A172 (cell line): ENCODE measurements at places on chromosomes 5 and 9. TPM values are rescaled to one million over a fixed set of nuclear protein-coding genes. Genes with fewer than 3 reads are reported as not detected.

- no peak for DNase-seq
These were observed 247.0 kb upstream of the IRX4 start for GRCh38 chr5:2129568-2130272.

DNA sequence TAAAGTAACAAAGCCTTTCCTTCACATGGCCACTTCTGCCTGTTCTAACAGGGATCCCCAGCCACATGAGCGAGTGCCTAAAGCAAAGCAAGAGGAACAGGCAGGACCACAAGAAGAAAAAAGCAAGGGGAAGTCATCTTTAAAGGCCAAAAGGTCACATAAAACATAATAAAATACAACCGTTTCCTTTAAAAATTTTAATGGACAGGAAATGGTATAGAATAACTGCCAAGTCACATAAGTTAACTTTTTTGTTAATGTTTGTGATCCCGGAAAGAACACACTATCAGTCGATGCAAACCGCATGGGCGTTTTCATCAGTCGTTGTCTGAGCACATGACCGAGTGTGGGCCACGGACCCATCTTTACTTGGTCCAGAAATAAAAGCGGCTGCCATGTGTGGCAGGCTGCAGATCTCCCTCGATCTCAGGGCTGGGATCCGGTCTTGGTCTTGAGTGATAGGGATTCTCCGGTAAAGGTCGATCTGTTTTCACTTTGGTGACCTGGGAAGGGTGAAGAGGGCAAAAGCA lies 15.6 kb downstream of the NDUFA8 start:
- DNase-seq = no peak

GRCh38 chr5:75363726-75364495 lies 26.9 kb downstream of the HMGCR start:
- no peak for DNase-seq

DNA sequence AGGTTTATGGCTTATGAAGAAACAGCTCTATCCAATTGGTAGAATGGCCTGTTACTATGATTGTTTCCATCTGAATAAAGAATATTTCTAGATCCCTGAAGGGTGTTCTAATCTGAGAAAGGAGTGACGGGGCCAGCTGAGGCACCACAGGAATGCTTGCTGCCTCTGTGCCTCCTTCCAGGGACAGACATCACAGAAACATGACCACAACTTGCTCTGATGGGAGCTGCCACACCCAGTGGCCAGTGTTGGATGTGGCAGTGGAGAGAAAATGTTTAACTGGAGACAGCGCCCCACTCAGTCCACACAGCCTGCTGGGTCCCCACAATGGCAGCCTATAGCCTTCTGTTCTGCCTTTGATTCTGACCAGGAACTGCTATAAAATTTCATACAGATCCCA lies 38.6 kb upstream of the TESK1 start:
- DNase-seq = peak; percentile 23

- no peak for DNase-seq
These were observed 4.6 kb downstream of the SEPTIN8 start for GRCh38 chr5:132772291-132773070.

DNA sequence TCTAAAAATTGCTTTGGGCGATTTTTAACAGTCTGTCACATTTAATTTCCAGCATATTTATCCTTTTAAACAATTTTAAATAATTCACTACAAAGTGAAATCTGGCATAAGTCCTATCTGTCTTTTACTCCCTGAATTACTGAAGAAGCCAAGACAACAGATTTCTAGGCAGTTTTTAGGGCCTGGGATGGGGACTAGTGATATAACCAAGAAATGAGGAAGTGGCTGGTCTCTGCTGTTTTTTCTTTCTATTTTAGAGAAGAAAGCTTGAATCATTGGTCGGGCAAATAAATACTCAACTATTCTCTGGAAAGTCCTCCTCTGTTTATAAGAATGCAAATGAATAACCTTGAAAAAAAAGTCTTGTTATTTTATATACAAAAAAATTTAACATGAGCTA lies 79.7 kb upstream of the SSBP2 start:
- DNase-seq = no peak

DNA sequence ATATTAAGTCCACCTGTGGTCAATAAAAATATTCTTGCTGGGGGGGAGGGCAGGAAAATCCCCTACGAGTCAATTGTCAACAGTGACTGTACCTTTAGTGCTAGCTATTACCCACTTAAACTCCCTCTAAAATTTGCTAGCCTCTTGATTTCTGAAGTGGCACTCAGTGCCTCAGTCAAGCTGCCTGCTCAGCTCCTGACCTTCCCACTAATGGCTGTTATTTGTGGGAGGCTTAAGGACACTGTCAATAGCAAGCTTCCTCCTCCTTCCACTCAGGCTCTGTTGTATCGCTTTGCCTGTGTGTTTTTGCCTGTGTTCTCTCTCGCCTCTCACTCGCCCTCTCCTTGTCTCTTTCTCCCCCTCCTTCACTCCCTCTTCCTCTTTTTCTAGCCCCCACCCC lies 140.8 kb downstream of the BNC2 start:
- no peak for DNase-seq

GRCh38 chr5:149310947-149311658 lies 34.2 kb upstream of the GRPEL2 start:
- peak; percentile 44 for DNase-seq

DNA sequence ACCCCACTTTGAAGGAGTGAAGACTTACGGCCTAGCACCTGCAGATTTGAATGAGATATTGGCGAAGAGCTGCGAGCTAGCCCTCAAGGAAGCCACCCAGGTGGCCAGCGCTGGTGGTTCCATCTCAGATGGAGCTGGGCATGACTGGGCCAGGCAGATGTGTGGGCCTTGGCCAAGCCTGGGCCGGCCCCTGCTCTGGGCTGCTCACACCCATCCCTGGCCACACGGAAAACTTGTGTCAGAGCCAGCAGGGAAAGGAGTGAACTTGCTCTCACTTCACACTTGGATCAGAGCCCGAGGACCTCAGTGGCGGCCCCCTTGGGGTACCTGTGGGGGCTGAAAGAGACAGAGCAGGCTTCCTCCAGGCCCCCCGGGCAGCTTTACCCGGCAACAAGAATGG lies 44.2 kb downstream of the ROPN1L start:
- DNase-seq = no peak

GRCh38 chr9:135815830-135816650 lies 91.3 kb downstream of the CAMSAP1 start:
- DNase-seq = no peak

DNA sequence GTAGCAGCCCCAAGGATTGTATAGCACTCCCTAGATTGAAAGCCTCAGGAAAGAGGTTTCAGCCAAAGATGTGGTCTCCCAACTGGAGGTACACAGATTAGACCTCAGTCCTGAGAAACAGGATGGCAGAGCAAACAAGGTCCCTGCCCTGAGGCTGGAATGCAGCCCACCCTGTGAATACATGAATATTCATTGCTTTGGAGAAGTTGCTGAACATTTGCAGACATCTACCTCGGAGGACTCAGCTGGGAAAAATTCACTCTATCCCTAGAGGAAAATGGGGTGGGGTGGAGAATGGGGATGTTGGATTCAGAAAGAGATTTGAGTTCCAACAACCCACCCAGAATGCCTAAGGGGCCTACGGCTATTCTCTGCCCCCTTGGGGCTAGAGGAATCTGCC lies 129.4 kb downstream of the SLIT3 start:
- no peak for DNase-seq

GRCh38 chr9:28413471-28413870 lies 840.2 kb upstream of the C9orf72 start:
- no peak for DNase-seq

GRCh38 chr9:76732341-76732958 lies 31.8 kb upstream of the PCA3 start:
- DNase-seq = no peak

DNA sequence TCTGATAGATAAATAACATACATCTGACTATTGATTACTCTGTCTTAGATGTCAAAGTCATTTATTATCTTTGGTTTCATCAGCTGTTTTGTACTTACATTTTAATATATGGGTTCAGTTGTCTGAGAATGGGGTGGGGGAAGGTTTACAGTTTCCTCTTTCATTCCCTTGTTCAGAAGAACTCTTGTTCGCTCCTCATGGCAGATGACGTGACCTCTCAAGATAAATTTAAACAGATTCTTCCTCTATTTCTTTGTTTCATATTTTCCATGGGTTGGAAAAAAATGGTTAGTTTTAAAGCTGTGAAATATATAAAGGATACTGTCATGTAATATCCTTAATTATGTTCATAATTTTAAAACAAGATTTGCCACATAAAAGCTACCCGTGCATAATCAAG lies 61.4 kb downstream of the TSSK1B start:
- no peak for DNase-seq

DNA sequence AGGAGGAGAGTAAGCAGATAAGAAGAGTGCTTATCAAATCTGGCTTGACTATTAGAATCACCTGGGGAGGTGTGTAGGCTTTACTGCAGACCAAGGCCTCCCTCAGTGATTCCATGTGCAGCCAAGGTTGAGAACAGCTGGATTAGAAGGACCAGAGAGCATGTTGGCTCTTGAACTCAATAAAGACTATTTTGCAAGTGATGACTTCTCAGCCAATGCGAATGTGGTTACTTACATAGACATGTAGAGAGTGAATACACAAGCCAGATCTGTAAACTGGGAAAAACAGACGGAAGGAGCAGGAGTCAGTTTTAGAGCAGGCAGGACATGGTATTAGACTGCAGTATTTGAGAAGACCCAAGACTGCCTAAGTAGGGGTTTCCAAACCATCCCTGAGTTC lies 48.5 kb downstream of the MAMDC2 start:
- DNase-seq = no peak

GRCh38 chr5:122091936-122092600 lies 14.0 kb upstream of the LOX start:
- peak; percentile 68 for DNase-seq

DNA sequence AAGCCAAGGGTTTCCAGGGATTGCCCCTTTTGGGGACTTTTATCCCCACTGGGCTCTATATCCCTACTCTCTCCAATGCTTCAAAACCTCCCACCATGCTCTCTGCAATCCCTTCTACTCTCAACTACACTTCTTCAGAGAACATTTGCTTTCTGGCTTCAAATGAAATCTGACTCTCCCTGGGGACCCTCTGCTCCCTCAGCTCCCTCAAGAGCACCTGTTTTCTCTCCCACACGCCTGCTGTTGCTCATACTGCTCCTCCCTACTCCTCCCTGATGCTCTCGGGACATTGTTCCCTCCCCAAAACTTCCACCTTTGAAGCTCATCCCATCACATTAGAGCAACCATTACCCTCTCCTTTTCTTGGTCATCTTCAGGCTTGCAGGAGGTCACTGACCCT lies 344.9 kb downstream of the CDK5RAP2 start:
- no peak for DNase-seq

- DNase-seq = no peak
These were observed 317.0 kb upstream of the MPDZ start for GRCh38 chr9:13596383-13596970.

DNA sequence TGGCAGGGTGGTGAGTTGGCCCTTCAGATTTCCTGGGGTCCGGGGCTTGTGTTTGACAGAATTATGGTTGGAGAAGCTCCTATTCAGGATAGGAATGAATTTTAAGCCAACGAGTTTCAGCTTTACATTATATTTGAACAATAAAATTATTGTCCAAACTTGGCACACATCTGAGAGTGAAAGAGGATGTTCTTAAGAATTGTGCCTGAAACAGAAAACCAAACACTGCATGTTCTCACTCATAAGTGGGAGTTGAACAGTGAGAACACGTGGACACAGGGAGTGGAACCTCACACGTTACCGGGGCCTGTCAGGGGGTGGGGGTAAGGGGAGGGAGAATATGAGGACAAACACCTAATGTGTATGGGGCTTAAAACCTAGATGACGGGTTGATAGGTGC lies 111.8 kb upstream of the ACTBL2 start:
- no peak for DNase-seq

DNA sequence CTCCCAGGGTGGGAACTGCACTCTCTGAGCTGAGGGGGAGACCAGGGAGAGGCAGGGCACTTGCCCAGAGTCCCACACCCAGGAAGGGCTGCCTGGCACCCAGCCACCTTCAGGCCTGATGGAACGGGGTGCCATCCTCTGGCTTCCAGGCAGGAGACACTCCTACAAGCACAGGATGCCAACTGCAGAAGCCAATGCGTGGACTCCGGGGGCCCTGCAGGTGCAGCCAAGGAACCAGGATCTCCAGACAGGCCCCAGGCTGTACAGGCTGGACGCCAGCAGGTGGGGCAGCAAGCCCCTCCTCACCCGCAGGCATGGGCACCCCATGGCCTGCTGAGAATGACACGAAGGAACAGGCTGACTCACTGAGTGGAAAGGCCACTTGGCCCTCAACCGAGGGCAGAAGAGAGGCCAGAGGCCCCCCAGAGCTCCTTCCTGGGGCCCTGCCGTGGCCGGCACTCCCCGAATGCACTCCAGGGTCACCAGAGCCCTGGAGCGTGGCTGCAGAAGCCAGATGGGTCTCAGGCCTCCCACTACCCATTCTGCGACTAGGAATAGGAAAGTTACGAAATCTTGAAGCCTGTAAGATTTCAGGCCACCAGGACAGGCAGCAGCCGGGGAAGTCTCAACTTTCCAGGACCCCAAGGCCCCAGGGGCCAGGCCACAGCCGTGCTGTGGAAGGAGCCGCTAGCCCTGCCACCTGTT lies 15.7 kb downstream of the NACC2 start:
- peak; percentile 68 for DNase-seq

GRCh38 chr5:134738963-134739661 lies 764 bp downstream of the CAMLG start:
- peak; percentile 42 for DNase-seq

GRCh38 chr9:15293804-15294316 lies 13.2 kb downstream of the TTC39B start:
- no peak for DNase-seq

DNA sequence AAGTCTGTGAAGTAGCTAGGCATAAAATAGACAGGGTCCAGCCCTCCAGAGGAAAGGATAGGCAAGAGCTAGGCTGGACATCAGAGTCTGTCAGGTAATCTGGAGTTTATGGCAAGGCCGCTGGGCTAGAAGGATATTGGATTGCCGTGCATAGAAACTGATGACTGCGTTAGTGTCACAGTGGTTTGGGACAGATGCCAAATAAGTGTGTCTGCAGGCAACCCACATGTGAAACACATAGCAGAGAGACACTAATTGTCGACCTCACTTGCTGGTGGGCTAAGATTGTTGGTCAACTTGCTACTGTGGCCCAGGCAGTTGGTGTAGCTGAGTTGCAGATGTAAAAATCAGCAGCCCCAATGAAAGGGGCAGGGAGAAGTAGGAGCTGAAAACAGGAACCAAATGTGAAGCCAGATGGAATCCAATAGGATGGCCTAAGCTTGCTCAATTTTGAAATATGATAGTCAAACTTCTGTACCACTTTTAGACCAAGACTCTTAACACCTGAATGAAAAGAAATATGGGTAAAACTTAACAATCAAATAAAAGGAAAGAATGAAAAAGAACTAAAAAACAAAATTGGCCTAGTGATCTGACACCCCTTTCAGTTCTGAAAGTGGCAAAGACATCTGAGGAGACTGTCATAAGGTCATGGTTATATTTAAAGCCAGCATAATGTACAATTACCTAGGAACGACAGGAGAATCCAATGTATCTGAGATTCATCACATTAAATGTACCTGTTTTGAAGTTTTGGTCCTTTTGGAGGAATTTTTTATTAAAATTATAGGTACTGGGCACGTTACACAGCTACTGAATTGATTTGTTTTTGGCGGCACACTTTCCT lies 243.3 kb upstream of the ACTBL2 start:
- DNase-seq = no peak

PTCD2 gene
- total RNA-seq = 17.3 and 21.2 TPM in 2 replicates

FBP1 gene
- 0.12 TPM in 1 of 2 replicates, not detected in the other for total RNA-seq

ANKRD18A gene
- total RNA-seq = 0.10 TPM in 1 of 2 replicates, not detected in the other

PCDHGA1 gene
- total RNA-seq = 1.5 and 1.6 TPM in 2 replicates

IDNK gene
- total RNA-seq = 11.5 and 14.1 TPM in 2 replicates
